ENCODE measurements at places on chromosomes 3 and 15.

DNA sequence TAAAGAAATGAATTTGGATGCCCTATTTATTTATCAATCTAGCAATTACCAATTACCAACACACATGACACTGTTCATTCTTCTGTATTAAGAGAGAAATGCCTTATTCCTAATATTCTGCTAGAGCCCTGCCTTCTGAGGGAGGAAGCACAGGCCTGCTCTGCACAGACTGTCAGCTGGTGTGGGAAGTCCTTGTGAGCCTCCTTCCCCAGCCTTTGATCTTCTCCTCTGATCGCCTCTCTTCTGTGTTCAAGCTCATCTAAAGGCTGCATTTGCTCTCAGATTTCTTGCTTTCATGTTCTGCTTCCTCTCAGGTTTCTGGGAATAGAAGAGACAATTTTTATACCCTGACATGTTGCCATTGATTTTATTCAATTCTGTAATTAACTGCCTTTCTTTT is 290.6 kb upstream of the UMPS start:
- no peak for DNase-seq

DNA sequence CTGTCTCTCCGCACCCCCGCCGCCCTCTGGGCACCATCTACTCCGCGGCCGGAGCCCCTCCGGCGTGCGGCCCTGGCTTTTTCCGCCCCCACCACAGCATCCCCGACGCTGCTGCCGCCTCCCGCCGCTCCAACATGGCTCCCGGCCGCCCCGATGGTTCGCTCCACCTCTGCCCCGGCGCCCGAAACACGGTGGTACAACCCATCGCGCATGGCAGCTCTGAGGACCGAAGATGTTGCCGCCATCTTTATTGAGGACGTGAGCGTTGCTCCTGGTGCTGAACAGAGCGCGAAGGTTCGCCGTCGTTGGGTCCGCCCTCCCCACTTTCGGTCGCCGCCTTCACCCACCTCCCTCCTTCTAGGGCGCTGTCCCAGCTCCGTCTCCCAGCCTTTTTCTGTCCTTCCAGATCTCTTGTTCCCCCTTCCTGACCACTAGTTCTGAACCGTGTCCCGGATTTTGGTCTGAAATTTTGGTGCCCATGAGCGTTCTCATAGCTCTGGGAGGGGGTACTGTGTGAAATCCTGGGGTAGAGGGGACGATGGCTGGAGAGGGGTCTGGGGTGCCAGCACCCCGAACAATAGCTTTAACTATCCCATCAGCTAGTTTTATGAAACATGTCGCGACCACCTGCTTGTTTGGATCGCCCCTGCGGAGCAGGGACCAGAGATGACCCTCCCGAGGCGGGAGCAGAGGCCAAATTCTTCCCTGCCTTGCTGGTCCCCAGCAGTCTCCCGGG is at the start of gene CELSR3:
TSS of gene CELSR3 (minus strand) at position 134 of the 736 bp plus-strand sequence. CDS start 252 bp downstream, outside the sequence.
- peak; percentile 23 for DNase-seq

DNA sequence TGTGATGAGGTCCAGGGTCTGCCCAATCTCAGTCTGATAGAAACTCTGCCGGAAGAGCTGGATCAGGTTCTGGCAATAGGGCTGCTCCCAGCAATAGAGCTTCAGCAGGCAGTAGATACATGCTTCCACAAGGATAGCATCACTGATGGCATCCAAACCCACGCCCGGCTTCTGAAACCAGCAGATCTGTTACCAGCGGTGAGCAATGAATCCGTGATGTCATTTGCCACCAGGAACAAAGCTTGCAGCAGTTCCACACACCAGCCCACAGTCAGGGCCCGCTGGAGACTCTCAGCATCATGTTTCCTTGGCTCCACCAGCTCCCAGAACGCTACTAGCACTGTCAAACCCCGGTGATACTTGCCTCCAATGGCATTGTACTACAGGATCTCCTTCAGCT is 19.3 kb upstream of the TTBK2 start:
- no peak for DNase-seq

GRCh38 chr3:49801160-49801559 is 1.5 kb upstream of the CDHR4 start:
- DNase-seq: no peak

- DNase-seq: no peak
Observed at GRCh38 chr3:119653876-119654275, 6.5 kb downstream of the POPDC2 start.

GRCh38 chr15:63968122-63968524 is 78.2 kb downstream of the DAPK2 start:
- no peak for DNase-seq

DNA sequence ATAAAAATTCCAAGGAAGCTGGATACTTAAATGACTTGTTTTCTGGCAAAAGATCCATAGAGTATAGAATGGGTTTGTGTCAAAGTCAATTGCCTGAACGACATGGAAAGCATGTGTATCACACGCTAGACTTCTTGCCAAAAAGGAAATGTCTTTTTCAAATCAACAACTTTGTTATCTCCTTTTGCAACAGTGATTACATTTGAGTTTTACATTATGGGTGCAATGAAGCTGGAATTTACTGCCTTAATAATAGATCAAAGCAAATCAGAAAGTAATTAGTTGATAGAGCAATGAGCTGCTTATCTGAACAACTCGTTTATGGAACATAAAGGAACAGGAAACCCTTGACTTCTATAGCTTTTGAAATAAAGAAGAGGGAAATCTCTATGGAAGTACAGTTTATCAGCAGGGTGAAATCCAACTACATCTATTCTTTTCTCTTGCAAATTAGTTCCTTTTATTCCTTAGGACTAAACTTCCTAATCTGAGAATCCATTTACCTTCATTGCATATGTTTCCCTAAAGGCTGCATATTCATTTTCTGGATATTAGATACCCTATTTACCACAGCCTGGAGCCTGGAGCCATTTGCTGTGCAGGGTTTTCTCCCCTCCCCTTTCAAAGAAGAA is 415.1 kb upstream of the NECTIN3 start:
- DNase-seq: no peak

DNA sequence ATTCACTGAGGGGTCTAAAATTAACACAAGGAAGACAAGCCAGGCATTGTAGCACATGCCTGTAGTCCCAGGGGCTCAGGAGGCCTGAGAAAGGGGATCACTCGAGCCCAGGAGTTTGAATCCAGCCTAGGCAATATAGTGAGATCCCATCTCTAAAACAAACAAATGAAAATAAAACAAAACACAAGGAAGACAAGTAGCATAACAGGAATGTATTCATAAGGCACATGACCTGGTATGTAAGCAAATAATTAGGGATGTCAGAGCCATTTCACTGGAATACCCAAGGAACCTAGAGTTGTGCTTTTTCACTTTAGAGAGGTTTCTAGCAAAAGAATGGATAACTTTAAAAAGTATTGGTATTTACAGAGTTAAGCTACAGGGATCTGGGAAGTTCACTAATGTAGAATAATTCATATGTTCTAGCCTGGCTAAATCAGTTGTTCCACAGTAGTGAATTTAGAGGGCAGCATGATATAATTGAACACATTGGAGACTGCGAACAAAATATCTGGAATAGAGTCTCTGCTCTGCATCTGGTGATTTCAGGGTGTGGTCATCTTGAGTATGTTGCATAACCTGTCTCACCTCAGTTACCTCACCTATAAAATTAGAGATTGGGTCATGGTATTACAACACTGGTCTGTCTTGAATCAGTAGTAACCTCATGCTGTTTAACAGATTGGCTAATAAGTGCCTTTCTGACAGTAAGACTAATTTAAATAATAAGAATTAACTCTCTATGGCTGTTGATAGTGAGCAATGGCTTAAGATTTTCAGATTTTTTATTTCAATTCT is 9.3 kb downstream of the GRAMD1C start:
- DNase-seq: no peak

DNA sequence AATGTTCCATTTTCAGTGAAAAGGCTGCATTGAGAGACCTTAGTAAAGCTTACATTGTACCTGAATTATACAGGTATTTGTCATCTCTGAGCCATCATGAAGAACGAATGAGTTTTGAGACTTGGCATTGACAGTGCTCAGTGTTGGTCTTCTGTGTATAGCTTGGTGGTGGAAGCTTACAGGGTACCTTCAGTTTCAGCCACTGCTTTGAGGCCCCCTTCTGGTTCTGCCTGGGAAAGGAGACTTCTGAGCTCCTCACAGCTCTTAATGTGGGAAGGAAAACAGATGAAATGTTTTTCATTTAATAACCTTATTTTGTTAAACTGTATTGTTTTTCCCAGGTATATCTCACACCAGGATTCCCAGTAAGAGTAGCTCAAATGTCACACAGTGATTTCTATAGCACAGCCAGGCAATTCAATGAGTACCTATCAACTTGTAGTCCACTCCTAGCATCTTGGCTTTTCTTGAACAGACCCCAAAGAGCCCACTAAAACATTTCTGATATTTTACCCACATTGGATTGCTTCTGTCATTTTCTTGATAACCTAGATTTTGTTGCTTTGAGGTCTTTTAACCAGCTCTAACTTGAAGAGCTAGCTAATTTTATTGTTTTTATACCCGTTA is 5.6 kb downstream of the SERPINI1 start:
- no peak for DNase-seq

DNA sequence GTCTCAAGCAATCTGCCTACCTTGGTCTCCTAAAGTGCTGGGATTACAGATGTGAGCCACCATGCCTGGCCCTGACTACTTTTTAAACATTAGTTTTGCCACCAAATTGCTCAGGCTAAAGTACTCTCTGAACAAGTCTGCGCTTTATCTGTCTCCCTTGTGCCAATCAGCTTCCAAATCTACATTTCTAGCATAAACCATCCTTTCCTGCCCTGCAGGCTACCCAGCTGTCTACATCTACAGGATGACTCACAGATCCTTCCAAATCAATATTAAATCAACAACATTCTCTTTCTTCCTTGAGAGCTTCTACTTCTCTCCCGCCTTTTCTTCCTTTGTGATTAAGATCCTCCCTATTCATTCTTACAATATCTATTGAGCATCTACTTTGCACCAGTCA is 16.0 kb upstream of the ATOSA start:
- no peak for DNase-seq

DNA sequence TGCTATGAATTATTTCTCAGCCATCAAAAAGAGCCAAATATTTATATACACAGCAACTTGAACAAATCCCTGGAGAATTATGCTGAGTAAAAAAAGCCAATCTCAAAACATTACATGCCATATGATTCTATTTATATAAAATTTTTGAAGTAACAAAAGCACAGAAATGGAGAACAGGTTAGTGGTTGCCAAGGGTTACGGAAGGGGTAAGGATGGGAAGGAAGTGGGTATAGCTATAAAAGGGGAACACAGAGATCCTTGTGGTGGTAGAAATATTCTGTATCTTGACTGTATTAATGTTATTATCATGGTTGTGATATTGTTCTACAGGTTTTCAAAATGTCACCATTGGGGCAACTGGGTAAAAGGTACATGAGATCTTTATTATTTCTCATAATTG is 62.3 kb upstream of the ASB14 start:
- no peak for DNase-seq

- no peak for DNase-seq
Observed at GRCh38 chr15:101841656-101842055, 29.7 kb downstream of the OR4F15 start.

All from stimulated activated CD4-positive, alpha-beta T cell treated with anti-CD3 and anti-CD28 coated beads, Interleukin-15, amount 100 ng/mL, for 1 hour (primary cell).